ENCODE measurements at places on chromosomes 2 and 18.

DNA sequence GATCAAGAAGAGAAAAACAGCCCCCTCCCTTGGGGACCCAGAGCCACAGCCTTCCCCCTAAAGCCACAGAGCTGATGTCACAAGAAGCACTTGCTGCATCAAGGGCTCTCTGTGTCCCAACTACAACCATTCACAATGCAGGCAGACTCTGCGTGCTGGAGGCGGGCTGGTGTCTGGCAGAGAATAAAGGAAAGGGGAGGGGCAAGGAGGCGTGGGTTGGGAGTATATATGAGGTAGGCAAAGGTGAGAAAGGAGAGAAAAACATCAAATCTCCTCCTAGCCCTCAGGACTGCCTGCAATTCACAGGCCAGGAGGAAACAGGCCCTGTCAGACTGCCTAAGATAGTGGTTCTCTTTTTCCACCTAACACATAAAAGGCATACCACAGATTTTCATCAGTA lies 48.8 kb upstream of the IHH start:
- DNase-seq: no peak

DNA sequence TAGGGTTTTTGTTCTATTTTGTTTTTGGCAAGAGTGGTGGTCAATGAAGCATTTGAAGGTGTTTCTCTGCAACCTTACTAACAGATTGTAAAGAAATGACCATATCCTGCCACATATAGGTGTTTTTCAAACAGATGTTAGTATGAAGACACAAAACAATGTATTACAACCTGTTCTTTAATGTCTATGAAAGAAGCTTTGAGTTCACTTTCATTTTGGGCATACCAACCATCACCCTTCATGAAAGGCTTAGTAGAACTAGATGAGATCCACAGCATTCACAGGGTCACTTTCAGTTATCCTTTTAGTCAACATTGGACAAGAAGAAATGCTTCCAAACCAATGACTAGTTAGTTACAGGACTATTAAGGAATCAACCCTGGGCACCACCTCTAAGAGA lies 95.1 kb downstream of the EHBP1 start:
- no peak for DNase-seq

DNA sequence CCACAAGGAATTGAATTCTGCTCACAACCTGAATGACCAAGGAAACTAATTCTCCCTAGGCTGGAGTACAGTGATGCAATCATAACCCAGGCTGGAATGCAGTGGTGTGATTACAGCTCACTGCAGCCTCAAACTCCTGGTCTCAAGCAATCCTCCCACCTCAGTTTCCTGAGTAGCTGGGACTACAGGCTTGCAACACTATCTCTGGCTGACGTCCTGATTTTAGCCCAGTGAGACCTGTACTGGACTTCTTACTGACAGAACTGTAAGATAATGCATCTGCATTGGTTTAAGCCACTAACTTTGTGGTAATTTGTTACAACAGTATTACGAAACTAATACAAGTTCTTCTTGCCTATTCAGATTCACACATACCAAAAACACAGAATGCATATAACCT lies 9.5 kb upstream of the KDSR start:
- DNase-seq: peak; percentile 93

DNA sequence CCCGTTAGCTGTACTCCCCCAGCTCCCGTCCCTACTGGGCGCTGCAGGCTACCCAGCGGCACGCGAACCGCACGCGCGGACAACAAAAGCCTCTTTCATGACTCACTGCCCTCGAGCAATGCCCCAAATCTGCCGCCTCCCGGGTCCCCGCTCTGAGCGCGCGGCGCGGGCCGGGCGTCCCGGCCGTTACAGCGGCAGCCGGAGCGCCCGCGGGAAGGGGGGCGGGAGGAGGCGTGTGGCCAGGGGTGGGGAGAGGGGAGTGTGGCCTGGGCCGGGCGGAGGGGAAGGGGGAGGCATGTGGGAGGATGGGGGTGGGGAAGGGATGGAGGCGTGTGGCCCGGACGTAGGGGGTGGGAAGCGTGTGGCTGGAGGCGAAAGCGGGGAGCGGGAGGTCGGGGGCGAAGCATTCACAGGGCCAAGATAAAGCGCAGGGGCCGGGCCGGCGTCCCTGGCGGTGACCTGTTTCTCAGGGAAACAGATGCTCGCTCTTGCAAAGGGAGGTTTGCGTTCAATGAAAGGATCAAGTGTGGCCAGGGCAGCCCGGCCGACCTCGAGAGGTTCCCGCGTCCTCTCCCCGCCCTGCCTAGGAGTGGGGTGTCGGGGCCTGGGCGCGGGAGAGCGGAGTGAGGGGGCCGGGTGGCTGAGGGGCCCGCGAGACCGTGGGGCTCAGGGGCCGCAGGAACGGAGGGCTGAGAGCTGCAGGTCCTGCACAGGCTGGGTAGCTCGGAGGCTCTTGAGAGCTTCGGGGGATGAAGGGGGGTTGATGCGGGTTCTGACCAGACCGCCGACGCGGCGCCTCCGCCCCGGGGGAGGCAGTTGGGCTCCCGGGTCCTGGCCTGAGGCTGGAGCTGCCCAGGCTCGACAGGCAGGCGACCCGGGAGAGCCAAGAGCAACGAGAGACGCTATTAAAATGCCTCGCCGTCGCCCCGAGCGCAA lies 3.5 kb upstream of the NEUROD1 start:
- peak; percentile 28 for DNase-seq

- DNase-seq: no peak
These were observed 307.6 kb upstream of the MYT1L start for GRCh38 chr2:2638547-2639220.

- DNase-seq: peak; percentile 83
These were observed 7.0 kb downstream of the NCKAP5 start for GRCh38 chr2:133561045-133561852.

Measured in fibroblast of pulmonary artery (primary cell).